ENCODE measurements at places on chromosomes 5 and 9.

DNA sequence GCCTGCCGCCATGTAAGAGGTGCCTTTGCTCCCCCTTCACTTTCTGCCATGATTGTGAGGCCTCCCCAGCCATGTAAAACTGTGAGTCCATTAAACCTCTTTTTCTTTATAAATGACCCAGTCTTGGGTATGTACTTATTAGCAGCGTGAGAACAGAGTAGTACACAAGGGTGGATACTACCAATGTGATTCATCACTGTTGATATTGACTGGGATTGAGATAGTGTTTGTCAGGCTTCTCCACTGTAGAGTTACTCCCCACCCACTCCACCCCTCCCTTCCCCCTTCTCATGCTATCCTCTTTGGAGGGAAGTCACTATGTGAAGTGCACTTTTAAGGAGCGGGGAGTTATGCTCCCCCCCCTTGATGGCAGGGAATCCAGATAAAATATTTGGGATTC lies 11.4 kb upstream of the CRHBP start:
- DNase-seq, result no peak

DNA sequence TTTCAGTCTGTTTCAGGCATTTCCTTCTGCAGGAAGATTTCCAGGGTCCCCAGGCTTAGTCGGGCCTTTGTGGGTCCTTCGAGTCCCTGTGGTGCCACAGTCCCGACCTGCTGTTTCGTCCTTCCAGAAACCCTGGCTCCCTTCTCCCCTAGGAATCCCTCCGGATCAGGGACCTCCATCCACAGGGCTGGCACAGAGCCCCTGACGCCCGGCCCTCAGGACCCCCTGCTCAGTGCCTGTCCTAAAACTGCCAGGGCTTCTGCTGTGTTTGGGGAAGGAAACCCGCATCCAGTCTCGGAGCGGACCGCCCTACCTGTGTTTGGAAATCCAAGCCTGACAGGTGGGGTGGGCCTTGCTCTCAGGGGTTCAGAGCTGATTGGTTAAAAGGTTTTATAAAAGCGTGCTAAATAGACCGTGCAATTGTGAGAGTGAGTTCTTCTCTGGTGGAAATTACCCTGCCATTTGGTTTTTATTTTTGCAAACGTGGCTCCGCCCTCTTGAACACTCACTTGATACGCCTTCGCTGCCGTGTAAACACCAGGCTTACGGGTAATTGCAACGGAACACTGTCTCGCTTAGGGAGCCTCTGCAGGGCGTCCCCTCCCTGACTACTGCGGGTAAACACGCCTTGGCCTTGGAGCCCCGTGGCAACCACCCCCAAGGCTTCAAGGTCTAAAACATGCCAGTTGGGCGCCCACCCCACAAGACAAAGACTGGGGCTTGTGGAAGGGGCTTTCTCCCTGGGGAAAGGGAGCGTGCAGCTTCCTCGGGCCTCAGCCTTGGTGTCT lies 121.2 kb downstream of the PHF2 start:
- no peak for DNase-seq

DNA sequence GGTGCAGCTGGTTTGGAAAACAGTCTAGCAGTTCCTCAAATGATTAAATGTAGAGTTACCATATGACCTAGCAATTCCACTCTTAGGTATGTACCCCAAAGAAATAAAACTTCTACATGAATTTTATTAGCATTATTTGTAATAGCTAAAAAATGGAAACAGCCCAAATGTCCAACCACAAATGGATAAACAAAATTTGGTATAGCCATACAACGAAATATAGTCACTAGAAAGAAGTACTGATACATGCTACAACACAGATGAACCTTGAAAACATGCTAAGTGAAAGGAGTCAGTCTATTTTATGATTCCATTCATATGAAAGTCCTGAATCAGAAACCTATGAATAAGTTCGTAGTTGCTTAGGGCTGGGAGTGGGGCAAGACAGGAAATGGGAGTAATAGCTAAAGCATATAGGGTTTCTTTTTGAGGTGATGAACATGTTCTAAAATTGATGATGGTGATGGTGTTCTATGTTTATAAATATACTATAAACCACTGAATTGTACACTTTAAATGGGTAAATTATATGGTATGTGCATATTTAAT lies 6.3 kb downstream of the GDF9 start:
- no peak for DNase-seq

- no peak for DNase-seq
Observed at GRCh38 chr9:40928803-40929487, 199.5 kb downstream of the FOXD4L6 start.
